ENCODE measurements at places on chromosomes 4 and X. TPM values are rescaled to one million over a fixed set of nuclear protein-coding genes. Genes with fewer than 3 reads are reported as not detected.

The AFM gene
- total RNA-seq = not detected

The CTAG1B gene
- not detected for total RNA-seq

The ZNF674 gene
- total RNA-seq = 4.5 TPM

The TMSB15A gene
- 0.27 TPM for total RNA-seq

The SHROOM4 gene
- total RNA-seq = not detected

The WDR45 gene
- 52.8 TPM for total RNA-seq

The GCNA gene
- total RNA-seq = 1.2 TPM

The PLXNB3 gene
- 3.7 TPM for total RNA-seq

The PPP1R2C gene
- total RNA-seq = not detected

The MAOB gene
- total RNA-seq = 0.13 TPM

The MEPE gene
- total RNA-seq = not detected

The PFKFB1 gene
- total RNA-seq = not detected

The TMPRSS11F gene
- not detected for total RNA-seq

The PPBP gene
- total RNA-seq = not detected

The WNK3 gene
- total RNA-seq = not detected

The GPR173 gene
- 0.01 TPM for total RNA-seq

The MAGEA2 gene
- 0.07 TPM for total RNA-seq

The SNCA gene
- total RNA-seq = 0.05 TPM

The SLITRK4 gene
- 0.02 TPM for total RNA-seq

The CSTF2 gene
- 35.6 TPM for total RNA-seq

The NAA11 gene
- not detected for total RNA-seq

The XAGE1A gene
- not detected for total RNA-seq

The SULT1E1 gene
- not detected for total RNA-seq

The ANXA10 gene
- total RNA-seq = 3.8 TPM

The PAGE1 gene
- total RNA-seq = not detected

The HS6ST2 gene
- 0.05 TPM for total RNA-seq

The TMPRSS11B gene
- not detected for total RNA-seq

The MAGEB10 gene
- total RNA-seq = not detected

The RAB39B gene
- 0.85 TPM for total RNA-seq

The BMP3 gene
- not detected for total RNA-seq

The ARX gene
- 0.12 TPM for total RNA-seq

The REELD1 gene
- not detected for total RNA-seq

The PCSK1N gene
- total RNA-seq = 39.5 TPM

The PI4K2B gene
- total RNA-seq = 8.2 TPM

The CDKN2AIP gene
- total RNA-seq = 11.1 TPM

The GABRE gene
- total RNA-seq = 15.9 TPM

The PALLD gene
- total RNA-seq = 79.6 TPM
